Right lung (tissue), 10 donors: ENCODE measurements at places on chromosomes 16 and 17. TPM values are rescaled to one million over a fixed set of nuclear protein-coding genes. Genes with fewer than 3 reads are reported as not detected.

Gene MIS12
- 39.2 TPM for polyA plus RNA-seq

Gene SOX9
- 56.6 TPM for polyA plus RNA-seq

Gene TPPP3
- 389 TPM for polyA plus RNA-seq

Gene ENPP7
- not detected for polyA plus RNA-seq

Gene TNFRSF12A
- 6.8 TPM for polyA plus RNA-seq

Gene COPRS
- 33.8 TPM for polyA plus RNA-seq
